ENCODE measurements at places on chromosomes 3 and 15.
A peak's percentile ranks its signal among the peaks of the same experiment; 100 is the strongest.

DNA sequence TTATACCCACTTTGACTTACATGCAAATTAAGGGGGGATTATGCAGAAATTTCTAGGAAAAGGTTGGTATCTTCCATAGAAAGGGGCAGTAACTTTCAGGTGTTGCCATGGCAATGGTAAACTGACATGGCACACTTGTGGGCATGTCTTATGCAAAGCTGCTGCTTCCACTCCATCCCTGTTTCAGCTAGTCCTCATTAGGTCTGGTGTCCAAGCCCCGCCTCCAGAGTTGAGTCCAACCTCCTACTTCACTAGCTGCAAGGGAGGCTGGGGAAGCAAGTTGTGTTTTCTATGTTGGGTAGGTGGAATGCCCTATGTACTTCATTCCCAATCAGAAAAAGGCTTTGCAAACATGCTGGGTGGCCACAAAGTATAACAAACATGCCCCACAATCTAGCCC is 14.7 kb upstream of the KLHL40 start:
- no peak for DNase-seq

- DNase-seq: no peak
These were observed 187.1 kb upstream of the DNAJC19 start for GRCh38 chr3:181176601-181177000.

- no peak for DNase-seq
These were observed 75.8 kb upstream of the WDR72 start for GRCh38 chr15:53835309-53835708.

- peak; percentile 31 for DNase-seq
These were observed 34.1 kb upstream of the HACD2 start for GRCh38 chr3:123618768-123619484.

DNA sequence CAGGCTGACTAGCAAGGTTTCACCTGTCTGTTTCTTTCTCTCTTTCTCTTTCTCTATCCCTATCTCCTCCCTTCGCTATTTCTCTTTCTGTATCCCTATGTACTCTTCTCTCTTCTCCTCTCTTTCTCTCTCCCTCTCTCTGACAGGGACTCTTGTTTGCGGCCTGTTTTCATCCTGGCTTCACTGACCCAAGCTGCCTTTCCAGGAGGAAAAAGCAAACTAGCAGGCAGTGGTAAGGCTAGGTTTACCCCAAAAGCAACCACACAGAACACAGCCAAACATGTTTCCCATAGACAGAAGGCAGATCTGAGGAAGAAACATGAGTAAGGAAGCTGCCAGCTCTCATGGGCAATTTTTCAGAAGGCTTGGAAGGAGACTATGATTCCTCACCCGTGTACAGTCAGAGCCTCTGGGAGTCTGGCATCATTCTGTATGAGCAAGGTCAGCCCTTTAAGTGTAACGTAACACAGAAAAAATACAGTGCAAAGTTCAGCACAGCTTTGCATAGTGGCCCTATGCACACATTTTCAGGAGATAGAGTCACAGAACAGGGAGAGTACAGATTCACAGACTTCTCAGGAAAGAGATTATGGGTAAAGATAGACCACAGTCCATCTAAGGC is 61.0 kb downstream of the OCA2 start:
- DNase-seq: no peak

DNA sequence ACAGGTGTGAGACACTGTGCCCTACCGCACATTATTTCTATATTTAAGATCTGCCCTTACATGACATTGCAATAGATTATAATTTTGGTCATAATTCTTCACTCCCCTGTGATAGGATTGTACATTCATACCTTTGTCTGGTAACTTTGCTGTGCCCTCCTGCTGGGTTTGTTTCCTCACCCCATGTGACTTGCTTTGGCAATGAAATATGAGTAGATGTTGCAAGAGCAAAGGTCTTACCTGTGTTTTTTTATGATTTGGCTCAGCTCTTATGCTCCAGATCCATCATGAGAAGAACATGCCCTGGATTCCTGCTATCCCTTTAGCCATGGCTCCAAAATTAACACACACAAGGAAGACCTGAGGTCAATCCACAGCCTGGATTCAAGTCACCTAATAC is 137.7 kb upstream of the EOMES start:
- no peak for DNase-seq

DNA sequence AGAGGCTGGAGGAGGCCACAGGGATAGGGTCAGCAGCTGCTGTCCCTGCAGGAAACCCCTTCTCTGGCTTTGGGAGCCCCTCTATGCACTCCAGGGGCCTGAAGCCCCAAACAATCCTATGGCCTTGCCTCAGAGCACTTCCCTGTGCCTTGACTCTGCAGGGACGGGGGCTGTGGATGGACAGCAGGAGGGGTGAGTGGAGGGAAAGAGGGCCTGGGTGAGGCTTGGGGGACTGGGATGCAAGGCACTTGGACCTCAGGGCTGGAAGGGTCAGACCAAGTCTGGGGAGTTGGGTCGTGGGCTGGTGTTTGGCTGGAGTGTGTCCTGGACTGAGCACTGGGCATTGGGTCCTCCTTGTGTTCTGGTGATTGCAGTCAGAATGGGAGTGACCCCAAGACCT is 769.8 kb downstream of the EPHA3 start:
- DNase-seq: no peak

GRCh38 chr15:74528876-74529275 is 12.1 kb upstream of the ARID3B start:
- DNase-seq: no peak

DNA sequence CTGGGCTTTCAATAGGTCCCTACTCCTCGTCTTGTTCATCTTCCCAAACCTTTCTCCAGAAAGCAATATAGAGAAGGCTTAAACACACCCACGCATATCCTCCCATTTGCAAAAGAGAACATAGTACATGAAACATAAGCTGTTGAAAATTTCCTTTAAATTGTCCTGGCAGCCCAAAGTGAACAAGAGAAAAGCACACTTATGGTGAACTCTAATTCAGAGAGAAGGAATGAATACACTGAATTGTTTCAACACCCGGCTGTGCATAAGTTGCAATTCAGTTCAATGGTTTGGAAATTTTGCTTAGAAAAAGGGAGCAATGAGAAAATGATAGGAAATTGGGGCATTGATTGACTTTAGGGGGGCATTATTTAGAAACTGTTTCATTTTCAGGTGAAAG is 202.6 kb downstream of the TIGIT start:
- no peak for DNase-seq

GRCh38 chr3:5874931-5875341 is 687.4 kb downstream of the EDEM1 start:
- no peak for DNase-seq

DNA sequence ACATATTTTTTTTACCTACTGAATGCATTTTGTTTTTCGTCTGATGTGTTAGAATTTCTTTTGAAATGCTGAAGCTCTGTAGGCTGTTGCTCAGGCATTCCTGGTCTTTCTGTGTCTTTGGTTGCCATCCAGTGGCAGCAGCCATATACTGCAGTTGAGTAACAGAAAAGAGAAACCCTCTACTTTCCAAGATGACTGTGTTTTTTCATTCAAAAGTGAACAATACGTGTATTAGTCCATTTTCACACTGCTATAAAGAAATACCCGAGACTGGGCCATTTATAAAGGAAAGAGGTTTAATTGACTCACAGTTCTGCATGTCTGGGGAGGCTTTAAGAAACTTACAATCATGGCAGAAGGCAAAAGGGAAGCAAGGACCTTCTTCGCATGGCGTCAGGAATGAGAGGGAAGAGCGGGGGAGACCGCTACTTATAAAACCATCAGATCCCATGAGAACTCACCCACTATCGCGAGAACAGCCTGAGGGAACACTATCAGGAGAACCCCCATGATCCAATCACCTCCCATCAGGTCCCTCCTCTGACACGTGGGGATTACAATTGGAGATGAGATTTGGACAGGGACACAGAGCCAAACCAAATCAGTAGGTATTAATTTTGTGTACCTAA is 4.7 kb upstream of the GOLGA8B start:
- DNase-seq: peak; percentile 58

DNA sequence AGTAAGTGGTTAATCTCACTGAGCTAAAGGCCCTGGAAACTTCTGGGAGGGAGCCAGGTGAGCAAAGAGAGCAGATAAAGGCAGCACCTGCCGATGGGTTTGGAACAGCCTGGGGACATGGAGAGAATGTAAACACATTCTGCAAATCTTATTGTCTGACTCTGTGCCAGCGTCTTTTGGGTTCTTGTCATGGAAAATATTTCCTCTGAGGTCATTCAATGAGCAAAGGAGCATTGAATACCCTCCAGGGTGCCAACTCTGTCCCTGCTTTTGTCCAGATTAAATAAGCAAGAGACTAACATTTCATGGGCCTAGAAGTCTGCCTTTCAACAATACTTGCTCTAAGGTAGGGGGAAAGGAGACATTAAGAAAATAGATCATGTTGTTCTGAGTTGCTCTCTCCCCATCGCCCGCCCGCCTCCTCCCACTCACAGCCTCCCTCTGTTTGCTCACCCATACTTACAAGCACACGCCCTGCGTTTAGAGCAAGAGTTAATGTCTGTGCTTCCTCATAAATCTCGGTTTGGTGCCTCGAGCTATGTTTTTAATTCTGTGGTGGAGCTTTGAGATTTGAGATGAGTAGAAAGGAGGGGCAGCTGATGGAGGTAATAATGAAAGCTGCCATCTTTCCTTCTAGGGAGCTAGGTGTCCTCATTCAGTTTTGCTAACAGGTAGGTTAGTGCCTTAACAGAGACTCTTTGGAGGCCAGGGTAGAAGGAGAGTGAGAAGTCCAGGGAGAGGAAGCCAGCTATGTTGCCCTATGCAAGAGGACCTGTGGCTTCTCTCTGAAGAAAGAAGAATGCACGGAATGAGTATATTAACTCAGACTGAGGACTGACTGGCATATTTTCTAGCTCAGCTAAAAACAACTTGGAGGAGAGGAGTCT is 132.9 kb downstream of the TPRG1 start:
- DNase-seq: no peak

- no peak for DNase-seq
These were observed 116.3 kb downstream of the KCNAB1 start for GRCh38 chr3:156236556-156237260.

DNA sequence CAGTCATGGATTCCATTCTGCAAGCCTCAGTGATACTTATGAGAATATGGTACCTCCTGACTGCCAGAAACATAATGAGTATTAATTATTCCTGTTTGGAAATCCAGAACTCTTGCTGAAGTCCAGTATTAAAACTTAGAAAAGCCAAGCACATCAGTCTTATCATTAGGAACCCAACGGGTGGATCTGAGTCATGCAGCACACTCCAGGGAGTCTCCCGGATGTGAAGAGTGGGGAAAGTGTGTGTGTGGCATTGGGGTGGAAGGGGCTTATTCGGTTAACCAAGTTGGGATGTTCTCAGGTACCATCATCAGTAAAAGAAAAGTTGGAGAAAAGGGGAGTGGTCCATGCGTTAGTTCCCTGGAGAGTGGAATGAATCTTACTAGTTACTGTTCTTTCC is 181.1 kb downstream of the PLCL2 start:
- no peak for DNase-seq

- DNase-seq: no peak
These were observed 869.8 kb upstream of the CFAP20DC start for GRCh38 chr3:59919586-59919985.

DNA sequence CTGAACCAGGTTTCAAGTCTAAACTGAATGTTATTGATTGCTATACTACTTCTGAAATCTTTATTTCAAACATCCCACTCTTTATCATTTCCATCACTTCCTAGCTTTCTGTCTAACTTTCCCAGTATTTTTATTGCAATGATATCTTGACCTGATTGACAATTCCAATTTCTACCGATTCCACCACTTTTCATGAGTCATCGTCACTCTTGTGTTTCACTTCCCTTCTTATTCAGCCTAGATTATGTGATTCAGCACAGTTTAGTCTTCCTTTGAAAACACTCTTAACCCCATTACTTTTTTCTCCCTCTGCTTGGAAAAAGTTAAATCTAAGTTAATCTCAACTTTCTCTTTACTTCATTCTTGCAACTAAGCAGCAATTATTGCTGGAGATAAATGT is 62.6 kb downstream of the SLC7A14 start:
- no peak for DNase-seq

DNA sequence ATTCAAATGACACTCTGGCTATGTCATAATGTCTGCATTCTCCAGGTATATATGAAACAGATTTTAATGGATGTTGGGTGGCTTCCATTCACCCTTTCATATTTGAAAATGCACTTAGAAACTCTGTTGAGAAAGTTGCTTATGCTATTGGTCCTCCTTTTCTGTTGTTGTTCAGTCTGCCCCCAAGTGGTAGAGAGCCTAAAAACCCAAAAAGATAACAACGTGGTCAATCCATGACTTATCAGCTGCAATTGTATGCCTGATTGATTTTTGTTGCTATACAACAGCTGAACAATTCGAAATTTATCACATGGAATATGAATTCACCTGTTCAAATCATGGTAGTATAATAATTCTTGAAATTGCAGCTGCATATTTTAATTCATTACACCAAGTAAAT is 279.8 kb downstream of the ROBO2 start:
- no peak for DNase-seq

GRCh38 chr3:25453619-25454004 is 25.5 kb downstream of the RARB start:
- DNase-seq: no peak

DNA sequence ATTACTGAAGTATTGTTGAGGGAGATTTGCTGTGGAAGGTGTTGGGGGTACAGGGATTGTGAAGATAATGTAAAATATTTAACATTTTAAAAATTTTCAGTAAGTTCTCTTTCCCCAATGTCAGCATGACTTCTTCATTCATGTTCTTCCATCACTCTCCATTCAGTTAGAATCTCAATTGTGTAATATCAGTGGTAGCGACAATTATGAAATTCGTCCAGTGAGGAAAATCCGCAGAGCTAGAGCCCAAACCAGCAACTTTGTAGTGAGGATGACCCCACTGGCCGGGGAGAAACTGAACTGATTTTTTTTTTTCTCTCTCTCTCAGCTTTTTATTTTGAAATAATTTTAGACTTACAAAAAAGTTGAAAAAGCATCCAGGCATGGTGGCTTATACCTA is 171.7 kb downstream of the PGPEP1L start:
- DNase-seq: no peak

- no peak for DNase-seq
These were observed 391.9 kb upstream of the THRB start for GRCh38 chr3:24886501-24886900.

- DNase-seq: no peak
These were observed 183.2 kb upstream of the NR2E3 start for GRCh38 chr15:71627188-71627587.

GRCh38 chr15:27705056-27705455 is 394.1 kb downstream of the OCA2 start:
- DNase-seq: no peak

DNA sequence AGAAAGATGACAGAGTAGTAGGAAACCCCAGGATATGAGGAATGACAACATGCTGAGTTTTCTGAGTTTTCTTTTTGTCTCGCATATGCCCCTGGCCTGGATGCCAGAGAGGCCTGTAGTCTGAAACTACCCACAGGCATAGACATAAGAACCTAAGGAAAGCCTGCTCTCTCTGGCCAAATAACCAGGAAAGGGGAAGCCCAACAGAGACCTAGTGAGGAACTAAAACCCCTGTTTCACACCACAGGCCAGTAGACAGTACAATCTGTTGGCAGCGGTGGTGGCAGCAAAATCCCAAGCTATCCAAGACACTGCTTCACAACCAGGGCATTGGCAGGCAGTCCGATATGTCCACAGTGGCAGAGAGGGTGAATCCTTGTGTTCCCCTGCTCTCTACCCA is 55.0 kb upstream of the DCP1A start:
- DNase-seq: no peak

- DNase-seq: no peak
These were observed 1256.5 kb downstream of the SI start for GRCh38 chr3:163821841-163822240.

- no peak for DNase-seq
These were observed 1045.0 kb downstream of the FHIT start for GRCh38 chr3:60206206-60206605.
